Endothelial cell (in vitro differentiated cells): ENCODE measurements at places on chromosomes 3 and 15.

- DNase-seq: no peak
These were observed 500.9 kb downstream of the SOX2 start for GRCh38 chr3:182212479-182213076.

DNA sequence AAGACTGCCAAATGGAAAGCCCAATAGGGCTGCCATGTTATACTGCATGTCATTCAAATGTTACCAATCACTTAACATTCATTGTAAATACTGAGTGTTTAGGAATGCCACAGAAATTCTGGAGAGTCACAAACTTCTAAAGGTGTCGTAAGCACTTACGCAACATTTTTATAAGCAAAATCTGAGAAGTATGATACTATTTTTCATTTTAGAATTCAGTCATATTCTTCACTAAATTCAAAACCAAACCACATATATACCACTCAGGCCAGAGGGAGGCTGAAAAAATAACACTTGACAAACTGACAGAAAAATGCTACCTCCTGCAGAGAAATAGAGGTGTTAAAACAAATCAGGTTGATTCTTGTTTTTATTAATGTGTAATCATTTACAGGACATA lies 89.8 kb downstream of the THBS1 start:
- no peak for DNase-seq

DNA sequence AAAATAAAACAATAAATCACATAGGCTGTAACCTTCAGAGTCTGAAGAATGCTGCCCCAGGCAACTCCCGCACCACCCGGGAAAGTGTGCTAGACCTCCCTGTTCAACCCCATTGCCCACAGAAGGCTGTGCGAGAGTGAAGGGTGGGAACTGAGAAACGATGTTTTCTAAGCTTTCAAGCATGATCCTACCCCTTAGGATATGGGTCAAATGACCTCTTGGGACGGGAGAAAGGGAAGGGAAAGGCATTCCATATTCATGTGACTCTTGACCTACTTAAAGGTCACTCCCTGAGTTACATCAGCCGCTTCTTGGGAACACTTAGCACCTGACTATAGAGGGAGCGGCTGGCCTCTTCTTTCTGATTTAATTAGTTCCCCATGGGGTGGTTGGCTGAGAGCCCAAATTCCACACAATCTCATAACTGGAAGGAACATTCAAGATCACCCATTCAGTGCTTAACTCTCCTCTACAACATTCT lies 114.7 kb upstream of the SLC24A5 start:
- no peak for DNase-seq

GRCh38 chr3:143594206-143594605 lies 254.1 kb downstream of the SLC9A9 start:
- DNase-seq: no peak

- DNase-seq: no peak
These were observed 108.1 kb upstream of the TNFAIP8L3 start for GRCh38 chr15:51202783-51203182.

GRCh38 chr15:69096196-69096595 lies 64.2 kb upstream of the GLCE start:
- no peak for DNase-seq

- DNase-seq: no peak
These were observed 63.0 kb upstream of the TIMP4 start for GRCh38 chr3:12221663-12222062.

DNA sequence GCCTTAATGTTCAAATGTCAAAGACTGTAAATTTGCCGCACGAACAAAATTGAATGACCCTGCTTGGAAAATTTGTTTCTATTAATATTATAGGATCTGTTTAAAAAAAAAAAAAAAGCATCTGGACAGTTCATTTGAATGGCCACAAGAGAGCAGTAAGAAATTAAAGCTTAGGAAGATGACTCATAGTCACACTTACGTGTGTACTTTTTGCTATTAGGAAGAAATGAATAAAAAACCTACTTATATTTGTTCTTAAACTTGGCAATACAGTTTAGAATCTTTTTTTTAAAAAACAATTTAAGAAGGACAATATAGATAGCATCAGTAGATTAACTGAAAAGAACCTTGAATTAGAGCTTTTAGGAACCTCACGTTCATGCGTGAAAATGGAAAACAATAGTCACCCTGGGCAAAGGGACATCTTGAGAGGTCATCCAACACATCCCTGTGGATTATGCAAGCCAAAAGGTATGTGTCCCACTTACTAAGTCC lies 621.8 kb downstream of the MECOM start:
- no peak for DNase-seq

DNA sequence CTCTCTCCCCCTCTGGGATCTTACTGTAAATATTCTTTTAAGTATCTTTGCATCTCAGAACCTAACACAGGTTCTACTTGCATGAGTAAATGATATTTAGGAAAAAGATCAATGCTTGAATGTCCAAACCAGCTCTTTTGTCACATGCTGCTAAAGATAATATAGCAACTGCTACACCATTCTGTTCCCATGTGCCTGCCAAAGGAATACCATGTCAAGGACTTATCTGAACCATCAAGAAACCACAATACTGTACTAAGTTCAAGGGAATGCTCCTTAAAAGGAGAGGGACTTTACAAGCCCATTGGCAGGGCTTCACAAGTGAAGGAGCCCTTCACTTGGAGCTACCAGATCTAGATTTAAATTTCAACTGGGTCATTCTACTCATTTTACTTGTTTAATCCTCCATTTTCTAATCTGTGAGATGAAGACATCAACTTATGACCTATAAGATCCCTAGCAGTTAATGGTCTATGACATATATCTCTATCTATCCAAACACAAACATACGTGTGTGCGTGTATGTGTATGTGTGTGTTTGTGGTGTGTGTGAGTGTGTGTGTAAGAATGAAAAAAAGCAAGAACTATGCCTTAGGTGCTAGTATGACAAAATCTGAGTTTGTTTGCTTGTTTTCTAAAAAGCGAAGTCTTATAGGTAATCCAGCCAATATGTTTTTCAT lies 13.0 kb upstream of the SEC62 start:
- no peak for DNase-seq

DNA sequence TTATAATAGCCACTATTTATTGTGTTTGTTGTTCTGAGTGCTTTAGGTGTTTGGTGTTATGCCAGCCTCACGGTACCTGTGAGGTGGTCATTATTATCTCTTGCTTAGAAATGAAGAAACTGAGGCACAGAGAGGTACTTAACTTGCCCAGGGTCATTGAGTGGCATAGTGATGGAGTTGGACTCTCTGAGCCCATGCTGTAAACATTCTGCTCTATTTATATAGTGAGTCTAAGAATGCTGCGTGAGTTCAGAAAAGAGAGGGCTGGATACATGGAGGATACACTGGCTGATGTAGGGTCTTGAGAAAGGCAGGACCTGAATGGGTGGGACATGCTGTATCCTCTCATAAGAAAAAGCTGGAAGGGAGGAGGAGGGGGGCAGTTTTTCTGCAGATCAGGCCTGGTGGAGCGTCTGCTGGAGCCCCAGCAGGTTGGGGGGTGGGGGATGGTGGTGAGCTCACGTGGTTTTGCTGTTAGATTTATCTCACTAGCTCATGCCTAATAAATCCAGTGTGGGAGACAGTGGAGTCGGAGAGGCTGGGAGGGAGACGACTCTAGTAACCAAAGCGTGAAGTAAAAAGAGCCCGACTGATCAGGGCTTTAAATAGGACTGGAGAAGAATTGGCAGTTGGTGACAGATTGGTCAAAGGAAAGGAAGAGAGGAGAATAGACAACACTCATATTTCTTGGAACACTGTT lies 16.0 kb downstream of the MED12L start:
- DNase-seq: no peak

DNA sequence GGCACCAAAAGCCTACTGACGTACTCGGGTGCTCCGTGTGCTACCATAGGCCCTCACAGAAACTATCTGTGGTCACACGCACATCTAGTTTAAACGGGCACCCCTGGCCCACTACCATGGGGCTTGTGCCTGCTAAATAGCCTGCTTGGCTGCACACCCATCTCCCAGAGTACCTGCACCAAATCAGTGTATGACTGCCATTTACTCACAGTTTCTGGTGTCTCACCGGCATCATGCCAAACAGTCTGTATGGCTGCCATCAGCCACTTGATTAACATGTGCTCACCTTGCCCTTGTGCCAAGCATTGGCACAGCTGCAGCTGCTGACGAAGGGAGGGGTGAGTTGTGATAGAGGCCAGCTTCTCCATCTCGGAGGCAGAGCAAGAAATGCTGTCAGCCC lies 232.7 kb downstream of the IGSF11 start:
- no peak for DNase-seq

DNA sequence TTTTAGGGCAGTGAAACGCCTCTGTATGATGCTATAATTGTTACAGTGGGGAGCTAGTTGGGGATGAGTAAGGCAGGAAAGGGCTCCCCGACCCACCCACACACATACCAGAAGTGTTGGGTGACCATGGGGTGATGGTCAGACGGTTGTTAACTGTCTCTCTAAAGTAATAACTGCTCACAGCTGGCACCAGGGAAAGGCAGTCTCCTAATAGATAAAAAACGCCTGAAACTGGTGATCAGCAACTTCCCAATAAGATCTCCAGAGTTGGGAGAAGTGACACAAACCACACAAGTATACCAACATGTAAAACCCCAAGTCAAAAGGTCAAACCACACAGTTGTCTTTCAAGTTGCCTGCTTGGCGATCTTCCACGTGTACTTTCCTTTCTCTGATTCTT lies 346.5 kb upstream of the CNTN4 start:
- no peak for DNase-seq

GRCh38 chr3:161073181-161073580 lies 32.0 kb downstream of the B3GALNT1 start:
- DNase-seq: no peak

GRCh38 chr3:170437176-170437575 lies 18.5 kb downstream of the CLDN11 start:
- no peak for DNase-seq

DNA sequence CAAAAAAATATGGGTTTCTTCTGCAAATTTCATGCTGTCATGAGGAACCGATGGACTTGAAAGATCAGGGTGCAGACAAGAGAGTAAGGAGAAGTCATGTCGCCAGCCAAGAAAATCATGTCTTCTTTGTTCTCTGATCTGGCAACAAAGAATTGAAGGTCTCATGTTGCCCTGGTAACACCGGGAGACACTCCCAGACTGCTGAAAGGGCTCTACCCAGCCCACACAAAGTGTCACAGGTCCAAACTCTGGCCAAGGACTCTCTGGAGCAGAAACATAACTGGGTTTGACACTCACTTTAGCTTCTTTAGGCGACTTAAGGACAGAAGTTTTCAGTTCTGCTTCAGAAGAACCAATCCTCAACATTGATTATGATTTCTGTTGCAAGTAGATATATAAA lies 42.9 kb downstream of the SIDT1 start:
- no peak for DNase-seq

- DNase-seq: no peak
These were observed 305.6 kb upstream of the STT3B start for GRCh38 chr3:31227131-31227562.

- no peak for DNase-seq
These were observed 27.6 kb downstream of the MEX3B start for GRCh38 chr15:82018201-82018600.

DNA sequence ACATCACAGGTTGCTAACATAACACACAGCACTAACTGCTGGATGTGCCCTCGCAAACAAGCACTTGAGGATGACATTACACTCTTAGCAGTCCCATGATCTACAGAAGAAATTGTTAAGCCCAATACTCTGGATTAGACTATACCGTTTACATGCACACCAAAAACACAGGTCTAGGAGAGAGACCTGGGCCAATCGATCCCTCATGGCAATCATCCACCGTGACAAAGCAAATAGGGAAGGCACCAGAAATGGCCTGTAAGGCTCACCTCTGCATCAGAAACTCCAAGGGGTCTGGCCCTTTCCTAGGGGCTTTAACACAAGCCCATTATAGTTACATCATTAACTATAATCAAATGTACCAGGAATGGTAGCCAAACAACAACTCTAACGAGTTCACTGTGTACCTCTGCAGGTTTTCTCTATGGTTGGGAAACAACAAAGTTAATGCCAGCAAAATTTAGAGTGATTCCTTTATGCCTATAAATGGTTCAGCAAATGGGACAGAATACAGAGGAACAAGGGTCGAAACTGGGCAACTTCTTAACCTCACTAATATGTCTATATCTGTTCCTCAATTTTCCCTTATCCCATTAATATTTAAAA lies 18.5 kb downstream of the TRANK1 start:
- DNase-seq: no peak

DNA sequence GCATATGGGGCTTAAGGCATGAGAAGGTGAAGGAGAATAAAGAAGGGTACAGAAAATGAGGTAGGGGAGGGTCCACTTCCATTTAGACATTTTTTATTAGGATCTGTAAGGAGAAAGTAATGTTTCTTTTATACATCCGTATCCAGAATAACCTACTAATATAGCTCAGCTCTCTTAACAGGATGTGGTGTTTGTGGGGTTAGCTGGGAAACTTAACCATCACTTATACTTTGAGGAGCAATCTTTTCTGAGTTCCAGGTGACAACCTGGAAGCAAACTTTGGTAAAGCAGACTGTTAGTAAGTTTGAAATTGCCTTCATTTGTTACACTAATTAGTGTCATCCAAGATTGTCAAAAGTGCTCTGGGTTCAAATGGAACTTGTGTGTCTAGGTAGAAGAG lies 36.6 kb downstream of the BUB1B start:
- DNase-seq: no peak

GRCh38 chr3:111591555-111591954 lies 3.6 kb downstream of the ZBED2 start:
- DNase-seq: no peak

DNA sequence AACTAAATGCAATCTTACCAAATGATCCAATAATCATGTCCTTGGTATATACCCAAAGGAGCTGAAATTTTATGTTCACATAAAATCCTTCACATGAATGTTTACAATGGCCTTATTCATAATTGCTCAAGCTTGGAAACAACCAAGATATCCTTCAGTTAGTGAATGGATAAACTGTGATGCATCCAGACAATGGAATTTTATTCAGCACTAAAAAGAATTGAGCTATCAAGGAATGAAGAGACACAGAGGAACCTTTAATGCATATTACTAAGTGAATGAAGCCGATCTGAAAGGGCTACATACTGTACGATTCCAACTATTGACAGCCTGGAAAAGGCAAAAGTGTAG lies 168.4 kb downstream of the PDE8A start:
- DNase-seq: no peak

GRCh38 chr15:90819390-90819789 lies 49.0 kb upstream of the FURIN start:
- DNase-seq: no peak

DNA sequence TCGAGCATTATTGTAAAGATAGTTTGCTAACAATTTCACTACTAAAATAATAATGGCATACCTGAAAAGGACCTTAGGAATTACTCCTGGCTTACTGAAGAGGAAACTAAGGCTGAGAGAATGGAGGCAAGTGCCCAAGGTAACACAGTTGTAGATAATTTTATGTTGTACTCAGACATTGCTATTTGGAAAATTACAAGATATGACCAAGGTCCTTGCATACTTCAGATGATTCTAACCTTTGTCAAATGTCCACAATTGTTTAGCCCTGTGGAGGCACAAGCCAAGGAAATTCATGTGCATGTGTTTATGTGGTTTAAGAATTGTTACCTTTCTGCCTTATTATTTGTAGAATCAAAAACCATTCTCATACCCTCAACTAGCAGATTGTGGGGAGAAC lies 105.7 kb downstream of the TUSC7 start:
- no peak for DNase-seq

- no peak for DNase-seq
These were observed 37.6 kb upstream of the BNC1 start for GRCh38 chr15:83322061-83322460.
